Activated CD4-positive, alpha-beta T cell treated with anti-CD3 and anti-CD28 coated beads, Interleukin-2, amount 10 ng/mL, durations not matched to agents 24 days and 14 days (primary cell): ENCODE measurements at places on chromosomes 6 and 20.

DNA sequence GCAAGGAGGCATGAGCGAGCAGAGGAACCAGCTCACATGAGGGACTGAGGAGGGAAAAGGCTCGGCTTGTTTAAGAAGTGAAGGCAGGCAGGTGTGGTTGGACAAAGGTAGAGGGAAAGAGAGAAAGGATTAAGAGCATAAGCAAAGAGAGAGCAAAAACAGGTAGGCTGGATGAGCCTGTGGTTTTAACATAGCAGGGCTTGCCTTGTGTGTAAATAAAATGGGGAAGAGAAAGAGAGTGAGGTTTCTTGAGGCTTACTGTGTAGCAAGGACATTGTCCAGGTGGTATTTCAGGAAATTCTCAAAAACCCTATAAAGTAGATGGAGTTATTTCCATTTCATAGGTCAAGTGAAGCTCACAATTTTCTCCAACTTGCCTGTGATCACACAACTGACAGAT is 93.9 kb upstream of the HDAC2 start:
- no peak for DNase-seq
- no peaks in the 10 kb centered on the region for H3K4me1 ChIP-seq
- H3K27me3 ChIP-seq, result peaks cover 4% of the 10 kb centered on the region
- no peak overlapping the region for H3K4me3 ChIP-seq

GRCh38 chr6:341914-342831 is 49.4 kb upstream of the IRF4 start:
- H3K36me3 ChIP-seq, result no peaks in the 10 kb centered on the region
- no peaks in the 10 kb centered on the region for H3K27me3 ChIP-seq
- no peak overlapping the region for H3K27ac ChIP-seq

- peaks cover 6% of the 10 kb centered on the region for H3K36me3 ChIP-seq
- H3K27ac ChIP-seq, result no peak overlapping the region
- peaks cover 20% of the 10 kb centered on the region for H3K4me1 ChIP-seq
These were observed 46.0 kb downstream of the NUDT3 start for GRCh38 chr6:34346175-34347119.

GRCh38 chr6:106869203-106869602 is 105.3 kb downstream of the CD24 start:
- no peak overlapping the region for H3K4me3 ChIP-seq
- H3K27me3 ChIP-seq, result peaks cover 4% of the 10 kb centered on the region

DNA sequence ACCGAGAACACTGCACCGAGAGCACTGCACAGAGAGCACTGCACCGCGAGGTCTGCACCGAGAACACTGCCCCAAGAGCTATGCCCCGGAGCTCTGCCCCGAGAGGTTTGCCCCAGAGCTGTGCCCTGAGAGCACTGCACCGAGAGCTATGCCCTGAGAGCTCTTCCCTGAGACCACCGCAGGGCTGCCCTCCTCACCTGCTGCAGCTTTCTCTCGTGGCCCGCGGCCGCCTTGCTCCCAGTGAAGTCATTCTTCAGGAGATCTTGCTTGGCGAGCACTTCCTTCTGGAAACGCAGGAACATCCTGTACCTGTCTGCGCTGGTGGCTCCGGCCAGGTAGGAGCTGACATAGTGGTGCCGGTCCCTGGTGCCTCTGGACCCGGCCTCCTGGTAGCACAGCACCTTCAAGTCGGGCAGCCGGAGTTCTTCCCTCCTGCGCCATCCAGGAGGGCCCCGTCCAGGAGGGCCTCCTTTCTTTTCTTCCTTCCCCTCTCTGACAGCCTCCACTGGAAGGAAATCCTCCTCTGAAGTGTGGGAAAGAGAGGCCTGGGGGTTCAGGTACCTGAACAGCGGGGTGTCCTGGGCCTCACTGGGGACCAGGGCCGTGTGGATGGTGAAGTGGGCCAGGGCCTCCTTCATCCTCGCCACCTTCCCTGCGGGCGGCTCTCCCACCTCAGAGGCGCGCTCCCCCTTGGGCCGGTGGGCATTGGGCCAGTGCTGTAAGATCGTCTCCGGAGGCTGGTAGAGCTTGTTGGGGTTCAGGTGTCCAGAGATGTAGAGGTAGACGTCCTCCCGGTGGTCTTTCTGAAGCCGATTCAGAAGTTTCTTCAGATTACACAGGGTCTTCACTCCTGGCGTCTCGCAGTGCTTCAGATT is 7.8 kb downstream of the C6orf118 start:
- no peak for DNase-seq
- H3K4me1 ChIP-seq, result no peaks in the 10 kb centered on the region
- no peaks in the 10 kb centered on the region for H3K36me3 ChIP-seq
- H3K4me3 ChIP-seq, result no peak overlapping the region
- no peaks in the 10 kb centered on the region for H3K27me3 ChIP-seq
